Type B pancreatic cell (in vitro differentiated cells): ENCODE measurements at places on chromosomes 7 and 10. TPM values are rescaled to one million over a fixed set of nuclear protein-coding genes. Genes with fewer than 3 reads are reported as not detected.

GRCh38 chr10:79938728-79939406, 10.0 kb downstream of the SFTPD start:
- H3K4me3 ChIP-seq: no peak overlapping the region
- H3K4me1 ChIP-seq: no peaks in the 10 kb centered on the region
- DNase-seq: peak; percentile 37

The TEX36 gene
- not detected in 2 replicates for total RNA-seq

DNA sequence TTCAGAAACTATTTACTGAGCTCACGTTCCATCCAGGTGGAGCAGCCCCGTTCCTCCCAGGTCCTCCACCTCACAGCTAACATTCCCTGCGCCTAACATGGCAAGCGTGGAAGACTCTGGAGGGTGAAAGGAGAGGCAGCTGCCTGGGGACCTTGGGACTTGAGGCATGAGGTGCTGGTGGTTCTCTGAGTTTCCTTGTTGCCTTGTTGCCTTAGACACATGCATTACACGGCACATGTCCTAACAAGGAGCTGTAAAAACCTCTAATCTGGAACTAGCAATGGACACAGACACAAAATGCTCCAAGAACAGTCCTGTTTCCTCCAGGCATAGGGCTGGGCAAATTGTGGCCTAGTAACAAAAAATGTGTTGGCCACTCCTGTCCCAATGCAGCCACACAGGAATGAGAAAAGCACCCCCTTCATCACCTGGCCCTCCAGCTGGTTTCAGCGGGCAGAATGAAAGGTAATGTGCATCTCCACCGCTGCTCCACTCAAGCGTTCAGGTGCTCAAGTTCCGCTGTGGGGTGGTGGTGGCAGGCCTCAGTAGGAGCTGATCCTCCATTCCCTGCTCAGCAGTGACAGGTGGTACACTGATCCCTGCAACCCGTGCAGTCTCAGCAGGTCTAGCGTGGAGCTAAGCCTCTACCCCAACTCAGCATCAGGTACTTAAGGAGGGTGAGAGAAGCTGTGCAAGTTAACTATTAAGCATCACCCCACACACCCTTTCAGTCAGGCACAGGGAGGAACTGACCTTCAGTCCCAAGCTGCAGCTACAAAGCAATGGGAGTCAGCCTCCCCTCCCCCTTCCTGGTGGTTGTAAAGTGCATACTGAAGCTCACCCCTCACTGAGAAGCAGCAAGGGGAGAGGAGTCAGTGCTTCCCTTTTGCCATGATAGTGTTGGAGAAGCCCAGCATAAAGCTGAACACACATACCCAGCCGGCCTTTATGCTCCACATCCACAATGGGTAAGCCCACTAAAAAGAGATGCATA, 382.8 kb downstream of the SDK1 start:
- no peaks in the 10 kb centered on the region for H3K4me1 ChIP-seq
- H3K27me3 ChIP-seq: no peaks in the 10 kb centered on the region
- H3K36me3 ChIP-seq: no peaks in the 10 kb centered on the region
- no peak overlapping the region for H3K27ac ChIP-seq

- H3K4me3 ChIP-seq: no peak overlapping the region
- no peaks in the 10 kb centered on the region for H3K4me1 ChIP-seq
- DNase-seq: no peak
- H3K36me3 ChIP-seq: no peaks in the 10 kb centered on the region
- H3K27ac ChIP-seq: no peak overlapping the region
- H3K27me3 ChIP-seq: no peaks in the 10 kb centered on the region
These were observed 661.7 kb upstream of the SORCS1 start for GRCh38 chr10:107826171-107826570.
